NCI-H1930 (cell line): ENCODE measurements at places on chromosomes 2 and 18.

- no peak for DNase-seq
These were observed 95.2 kb upstream of the SCG2 start for GRCh38 chr2:223697316-223697891.

GRCh38 chr2:19786408-19787058 lies 115.2 kb downstream of the TTC32 start:
- no peak for DNase-seq

- no peak for DNase-seq
These were observed 179.8 kb upstream of the HAAO start for GRCh38 chr2:42971947-42972736.

DNA sequence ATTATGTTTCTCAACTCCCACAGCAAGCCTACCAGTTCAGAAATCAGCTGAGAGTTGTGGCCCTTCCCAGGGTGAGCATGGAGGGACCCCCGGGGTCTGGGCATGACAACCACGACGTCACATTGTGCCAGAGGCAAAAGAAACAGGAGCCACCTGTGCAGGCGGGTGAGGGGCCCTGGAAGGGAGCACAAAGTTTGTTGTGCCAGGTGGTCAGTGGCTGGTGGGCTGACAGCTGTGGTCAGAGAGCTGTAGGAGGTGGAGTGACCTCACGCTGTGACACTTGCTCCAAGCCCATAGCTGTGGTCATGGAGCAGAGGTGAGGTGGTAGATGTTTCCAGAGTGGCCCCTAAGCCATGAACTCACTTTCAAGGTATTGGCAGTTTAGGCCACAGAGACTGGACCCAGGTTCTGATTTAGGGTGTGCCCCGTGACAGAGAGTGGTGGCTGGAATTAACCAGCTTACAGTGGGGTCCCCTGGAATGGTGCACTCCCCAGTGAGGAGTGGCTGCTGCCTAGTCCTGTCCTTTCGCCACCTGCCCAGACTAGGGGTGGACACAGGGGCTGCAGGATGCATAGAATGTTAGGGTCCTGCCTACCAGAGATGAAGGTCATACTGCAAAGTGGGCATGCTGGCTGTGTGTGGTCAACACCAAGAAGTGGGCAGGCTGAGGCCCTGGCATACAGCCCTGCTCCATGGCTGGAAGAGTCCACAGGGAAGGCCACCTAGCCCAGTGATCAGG lies 136.4 kb downstream of the GLI2 start:
- DNase-seq, result no peak

- no peak for DNase-seq
These were observed 182.9 kb upstream of the TPO start for GRCh38 chr2:1230155-1230893.

DNA sequence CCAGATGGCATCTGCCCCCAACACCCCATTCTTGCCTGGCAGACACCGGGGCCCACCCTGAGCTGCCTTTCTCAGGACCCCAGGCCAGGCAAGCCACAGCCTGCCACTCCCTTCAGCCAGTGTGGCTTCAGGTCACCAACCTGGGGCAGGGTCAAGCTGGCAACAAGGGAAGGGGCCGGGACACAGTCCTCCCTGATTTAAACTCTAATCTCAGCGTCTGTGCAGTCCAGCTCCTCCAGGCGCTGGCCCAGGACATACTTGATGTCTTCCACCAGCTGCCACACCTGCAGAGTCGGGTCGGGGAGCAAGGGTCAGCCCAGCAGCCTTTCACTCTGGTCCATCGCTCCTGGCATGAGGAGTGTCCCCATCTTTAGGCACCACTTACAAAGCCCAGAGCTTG lies 29.0 kb upstream of the ALPP start:
- DNase-seq, result no peak

DNA sequence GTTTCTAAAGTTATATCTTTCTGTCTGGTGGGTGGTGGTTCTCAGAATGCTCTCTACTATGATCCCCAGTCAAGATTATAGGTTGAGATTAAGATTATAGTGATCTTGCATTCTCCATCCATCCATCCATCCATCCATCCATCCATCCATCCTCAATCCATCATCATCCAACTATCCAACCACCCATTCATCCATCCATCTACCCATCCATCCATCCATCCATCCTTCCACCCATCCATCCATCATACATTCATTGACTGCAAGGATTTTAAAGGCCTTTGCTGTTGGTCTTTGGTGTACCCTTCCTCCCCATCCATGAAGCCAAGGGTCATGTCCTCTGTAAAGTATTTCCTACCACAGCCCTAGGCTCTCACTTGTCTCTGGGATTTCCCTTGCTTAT lies 13.1 kb downstream of the GLI2 start:
- DNase-seq, result no peak
